Left cardiac atrium (tissue), 4 donors: ENCODE measurements at places on chromosomes 13 and 19. TPM values are rescaled to one million over a fixed set of nuclear protein-coding genes. Genes with fewer than 3 reads are reported as not detected.

HSPH1 gene
- 83.2 TPM for total RNA-seq

KCNRG gene
- total RNA-seq = not detected

UBE2L5 gene
- not detected for total RNA-seq

AKAP8 gene
- total RNA-seq = 30.5 TPM

KISS1R gene
- total RNA-seq = not detected

OR7A5 gene
- total RNA-seq = not detected

IPO5 gene
- 77.8 TPM for total RNA-seq

CLIP3 gene
- 7.9 TPM for total RNA-seq
